GM12878 (cell line): ENCODE measurements at places on chromosomes 2 and 18. TPM values are rescaled to one million over a fixed set of nuclear protein-coding genes. Genes with fewer than 3 reads are reported as not detected.

DNA sequence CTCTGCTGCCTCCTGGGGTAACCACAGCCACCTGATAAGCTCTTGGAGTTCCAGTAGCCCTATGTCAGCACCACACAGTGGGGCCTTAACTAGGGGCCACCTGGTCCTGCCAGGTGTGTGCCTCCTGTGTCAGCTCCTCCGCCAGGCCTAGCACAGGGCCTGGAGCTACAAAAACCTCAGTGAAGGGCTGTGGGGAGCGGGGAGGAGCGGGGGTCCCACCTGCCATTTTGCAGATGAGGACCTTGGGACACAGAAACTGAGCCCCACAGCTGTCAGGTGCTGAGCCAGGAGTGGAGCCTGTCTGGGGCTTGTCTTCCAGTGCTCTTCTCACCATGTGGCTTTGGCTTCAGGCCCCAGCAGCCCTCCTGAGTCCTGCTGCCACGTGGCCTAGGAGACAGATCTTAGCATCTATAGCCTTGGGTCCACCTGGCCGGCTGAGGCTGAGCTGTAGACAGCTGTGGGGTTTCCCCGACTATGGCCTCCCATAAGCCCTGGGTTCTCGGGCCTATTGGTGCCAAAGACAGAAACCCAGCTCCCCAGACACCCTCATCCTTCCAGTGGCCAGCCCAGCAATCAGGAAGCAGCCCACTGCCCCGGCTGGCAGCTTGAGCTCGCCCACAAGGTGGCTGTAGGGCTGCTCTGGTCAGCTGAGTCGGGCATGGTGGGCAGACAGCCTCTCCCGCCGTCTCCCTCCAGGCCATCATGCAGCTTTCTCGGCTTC, 104.5 kb upstream of the MCFD2 start:
- no peak for DNase-seq
- H3K36me3 ChIP-seq, result peaks cover 14% of the 10 kb centered on the region; the same call in 1 of the 2 replicates
- H3K4me3 ChIP-seq, result no peak overlapping the region
- H3K27me3 ChIP-seq, result no peaks in the 10 kb centered on the region

Gene INPP5D
- 126 and 139 TPM in 2 replicates for total RNA-seq

- H3K27me3 ChIP-seq, result 0 out of 2 replicates have a peak, but pooled peaks cover 3% of the 10 kb centered on the region
- H3K36me3 ChIP-seq, result no peaks in the 10 kb centered on the region
- H3K4me3 ChIP-seq, result no peak overlapping the region
- no peak overlapping the region for H3K27ac ChIP-seq
- H3K4me1 ChIP-seq, result no peaks in the 10 kb centered on the region
These were observed 35.3 kb downstream of the MYO5B start for GRCh38 chr18:50159654-50160046.

DNA sequence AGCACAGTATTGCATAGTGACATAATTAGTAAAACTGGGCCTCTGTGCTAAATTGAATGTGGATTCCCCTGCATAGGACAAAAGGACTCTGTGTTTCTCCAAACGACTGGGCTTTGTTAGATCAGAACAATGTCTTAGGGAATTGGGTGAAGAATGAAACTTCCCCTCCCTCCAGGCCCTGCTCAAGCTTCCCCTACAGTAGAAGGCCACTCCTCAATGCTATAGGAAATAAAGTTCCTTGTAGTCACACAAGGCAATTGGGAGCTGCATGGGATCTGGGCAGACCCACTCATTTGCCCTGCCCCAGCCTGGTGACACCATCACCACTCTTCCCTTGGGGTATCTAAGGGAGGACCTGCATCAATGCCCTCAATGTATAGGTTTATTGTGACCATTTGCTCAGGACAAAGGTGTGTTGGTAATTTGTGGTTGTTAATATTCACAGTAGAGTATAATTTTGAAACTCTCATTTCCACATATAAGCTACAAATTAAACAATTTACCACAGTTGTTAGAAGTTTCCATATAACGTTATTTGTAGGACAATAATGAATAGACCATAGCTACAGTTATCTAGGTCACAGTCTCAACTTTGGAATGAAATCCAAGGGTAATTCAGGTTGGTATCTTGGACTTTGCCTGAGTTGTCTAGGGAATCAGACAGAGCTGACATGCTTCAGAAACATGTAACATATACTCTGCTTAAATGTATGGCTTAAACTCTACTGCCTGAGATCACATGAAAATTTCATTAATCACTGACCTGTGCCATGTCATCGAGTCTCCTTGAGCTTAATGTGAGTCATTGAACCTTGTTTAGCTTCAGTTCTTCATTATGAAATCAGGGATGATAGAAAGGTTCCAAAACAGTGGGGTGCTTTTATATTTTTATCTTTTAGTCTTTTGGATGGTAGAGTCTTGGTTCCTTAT, 64.8 kb upstream of the DARS1 start:
- no peak overlapping the region for H3K27ac ChIP-seq
- H3K4me1 ChIP-seq, result peaks cover 17% of the 10 kb centered on the region
- H3K36me3 ChIP-seq, result no peaks in the 10 kb centered on the region
- no peak overlapping the region for H3K4me3 ChIP-seq
- DNase-seq, result no peak

GRCh38 chr2:238238311-238238765, 1.5 kb downstream of the HES6 start:
- no peak for DNase-seq
- no peak overlapping the region for H3K27ac ChIP-seq
- no peak overlapping the region for H3K4me3 ChIP-seq
- no peaks in the 10 kb centered on the region; the same call in 1 of the 2 replicates for H3K27me3 ChIP-seq
- H3K36me3 ChIP-seq, result no peaks in the 10 kb centered on the region
- 0 out of 2 replicates have a peak, but pooled peaks cover 3% of the 10 kb centered on the region for H3K4me1 ChIP-seq

GRCh38 chr2:8475349-8476031, 206.4 kb upstream of the ID2 start:
- H3K27me3 ChIP-seq, result no peaks in the 10 kb centered on the region
- H3K27ac ChIP-seq, result peak overlapping the region; percentile 1; the same call in 1 of the 2 replicates
- H3K4me1 ChIP-seq, result peaks cover 66% of the 10 kb centered on the region
- DNase-seq, result peak; percentile 77
- no peaks in the 10 kb centered on the region; the same call in 1 of the 2 replicates for H3K36me3 ChIP-seq

Gene RSAD2
- 0.87 and 1.2 TPM in 2 replicates for total RNA-seq

DNA sequence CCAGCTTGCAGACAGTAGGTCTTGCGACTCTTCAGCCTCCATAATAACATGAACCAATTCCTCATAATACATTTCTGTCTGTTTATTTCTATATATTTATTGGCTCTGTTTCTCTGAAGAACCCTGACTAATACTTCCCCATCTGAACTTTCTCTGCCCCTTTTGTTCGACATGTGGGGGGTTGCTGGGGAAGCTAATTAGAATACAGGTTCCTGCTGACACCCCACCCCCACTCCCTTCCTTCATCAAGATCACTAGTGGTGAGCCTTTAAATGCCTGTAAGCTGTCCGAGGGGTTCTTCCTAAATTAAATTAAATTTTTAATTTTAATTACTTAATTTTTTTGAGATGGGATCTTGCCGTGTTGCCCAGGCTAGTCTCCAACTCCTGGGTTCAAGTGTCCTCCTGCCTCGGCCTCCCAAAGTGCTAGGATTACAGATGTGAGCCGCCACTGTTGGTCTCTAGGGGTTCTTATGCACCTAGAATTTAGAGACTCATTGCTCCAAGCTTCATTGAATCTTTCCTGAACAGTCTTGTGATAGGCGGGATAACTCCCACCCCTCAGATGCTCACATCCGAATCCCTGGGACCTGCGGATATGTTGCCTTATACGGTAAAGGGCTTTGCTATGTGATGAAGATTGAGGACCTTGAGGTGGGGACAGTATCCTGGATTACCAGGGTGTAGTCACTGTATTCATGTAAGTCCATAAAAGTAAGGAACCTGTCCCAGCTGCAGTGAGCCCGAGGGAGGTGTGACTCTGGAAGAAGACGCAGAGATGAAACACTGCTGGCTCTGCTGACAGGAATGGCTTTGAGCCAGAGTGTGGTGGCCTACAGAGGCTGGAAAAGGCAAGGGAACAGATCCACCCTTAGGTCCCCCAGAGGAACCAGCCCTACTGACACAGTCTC, 26.2 kb downstream of the HPCAL1 start:
- no peak overlapping the region for H3K27ac ChIP-seq
- H3K27me3 ChIP-seq, result no peaks in the 10 kb centered on the region
- peaks cover 27% of the 10 kb centered on the region for H3K4me1 ChIP-seq

DNA sequence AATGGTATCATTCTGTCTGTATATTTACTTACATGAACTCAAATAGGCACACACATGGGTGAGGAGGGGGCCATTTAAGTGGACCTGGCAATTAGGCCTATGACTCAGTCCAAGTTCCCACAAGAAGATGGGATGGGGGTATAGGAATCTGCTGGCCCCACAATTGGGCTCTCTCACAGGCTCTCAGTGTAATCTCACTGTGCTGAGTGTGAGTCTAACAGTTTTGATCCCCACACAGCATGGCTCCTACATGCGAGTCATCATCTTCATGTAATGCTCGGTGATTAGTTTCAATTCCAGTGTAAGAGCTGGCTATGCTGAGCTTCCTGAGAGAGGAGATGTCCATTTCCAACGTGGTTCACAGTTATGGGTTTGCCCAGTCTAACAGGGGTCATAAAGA, 114.0 kb downstream of the GATA6 start:
- no peaks in the 10 kb centered on the region for H3K27me3 ChIP-seq
- H3K4me1 ChIP-seq, result no peaks in the 10 kb centered on the region
- no peak for DNase-seq
- H3K27ac ChIP-seq, result no peak overlapping the region
- no peak overlapping the region for H3K4me3 ChIP-seq
- H3K36me3 ChIP-seq, result no peaks in the 10 kb centered on the region

Gene BUB1
- 73.9 and 77.1 TPM in 2 replicates for total RNA-seq

DNA sequence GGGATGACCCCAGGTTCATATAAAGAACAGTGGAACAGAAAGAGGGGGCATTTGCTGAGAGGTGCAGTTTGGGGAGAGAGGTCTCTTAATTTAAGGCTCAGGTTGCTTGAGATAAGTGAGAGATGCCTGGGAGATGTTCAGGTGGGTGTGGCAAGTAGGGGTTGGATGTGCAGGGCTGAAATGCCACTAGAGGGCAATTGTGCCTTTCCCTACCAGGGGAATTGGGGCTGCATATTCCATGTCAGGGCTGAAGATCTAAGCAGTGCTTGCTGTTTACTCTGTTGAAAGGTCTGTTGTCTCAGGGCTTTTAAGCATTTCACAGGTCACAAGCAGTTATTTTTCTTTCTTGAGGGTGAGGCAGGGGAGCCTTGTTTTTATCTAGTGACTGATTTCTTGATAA, 7.8 kb downstream of the CCDC85A start:
- H3K4me1 ChIP-seq, result no peaks in the 10 kb centered on the region
- H3K36me3 ChIP-seq, result no peaks in the 10 kb centered on the region
- H3K27me3 ChIP-seq, result no peaks in the 10 kb centered on the region; the same call in none of the 2 replicates

DNA sequence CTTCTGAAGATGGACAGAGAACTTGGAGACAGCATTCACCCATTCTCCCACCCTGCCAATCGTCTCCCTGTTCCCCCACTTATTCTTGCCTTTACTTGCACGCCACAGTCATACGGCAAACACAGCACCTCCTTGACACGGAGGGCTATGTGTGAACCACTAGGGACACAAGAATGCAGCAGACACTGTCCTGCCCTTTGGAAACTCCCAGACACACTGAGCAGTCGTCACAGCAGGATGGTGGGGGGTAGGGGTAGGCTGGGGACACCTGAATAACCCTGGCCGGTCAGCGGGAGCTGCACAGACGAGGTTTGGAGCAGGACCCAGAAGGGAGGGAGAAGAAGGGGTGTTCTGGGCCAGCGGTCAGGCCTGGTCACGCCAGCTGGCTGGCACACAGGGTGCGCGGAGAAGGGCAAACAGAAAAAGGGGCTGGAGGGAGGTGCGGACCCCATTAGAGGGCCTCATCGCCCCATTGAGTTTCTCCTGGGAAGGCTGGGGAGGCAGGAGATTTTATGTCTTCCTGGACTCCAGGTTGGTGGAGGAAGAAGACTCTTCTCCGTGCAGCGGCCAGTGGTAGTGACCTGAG, 40.0 kb upstream of the FOSL2 start:
- H3K4me1 ChIP-seq, result no peaks in the 10 kb centered on the region
- no peaks in the 10 kb centered on the region for H3K27me3 ChIP-seq
- H3K27ac ChIP-seq, result no peak overlapping the region
- no peak overlapping the region for H3K4me3 ChIP-seq

DNA sequence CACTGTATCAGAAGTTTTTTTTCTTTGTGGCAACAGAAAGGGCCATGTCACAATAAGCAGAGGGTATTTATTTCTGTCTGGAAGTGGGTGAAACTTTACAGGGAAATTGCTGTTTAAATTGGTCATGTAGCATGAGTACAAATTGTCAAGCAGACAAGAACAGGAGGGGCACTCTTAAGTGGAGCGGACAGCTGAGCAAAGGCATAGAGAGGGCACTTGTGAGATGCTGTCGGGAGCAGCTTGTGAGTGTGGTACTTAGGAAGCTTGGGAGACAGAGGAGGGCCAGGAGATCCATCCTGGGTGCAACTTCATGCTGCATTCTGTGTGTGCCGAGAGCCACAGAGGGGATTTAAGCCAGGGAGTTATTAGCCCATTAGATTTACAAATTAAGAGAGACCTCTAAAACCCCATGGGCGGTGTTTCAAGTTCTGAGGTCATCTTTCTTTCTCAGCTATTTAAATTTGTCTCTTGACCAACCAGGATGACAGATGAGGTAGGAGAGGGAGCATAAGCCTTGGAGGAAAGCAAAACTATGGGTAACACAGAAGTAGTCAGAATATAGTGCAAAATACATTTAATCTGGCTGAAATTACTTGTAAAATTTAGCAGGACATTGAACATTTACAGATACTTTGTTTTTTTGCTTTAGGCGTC, 30.4 kb downstream of the INPP4A start:
- H3K27ac ChIP-seq, result peak overlapping the region; percentile 88
- no peak for DNase-seq
- H3K4me1 ChIP-seq, result peaks cover 98% of the 10 kb centered on the region
- H3K4me3 ChIP-seq, result no peak overlapping the region
- H3K27me3 ChIP-seq, result no peaks in the 10 kb centered on the region; the same call in 1 of the 2 replicates
- peaks cover 8% of the 10 kb centered on the region; the same call in 1 of the 2 replicates for H3K36me3 ChIP-seq

- no peak overlapping the region for H3K27ac ChIP-seq
- no peak for DNase-seq
- H3K36me3 ChIP-seq, result no peaks in the 10 kb centered on the region
- no peaks in the 10 kb centered on the region for H3K27me3 ChIP-seq
- H3K4me1 ChIP-seq, result no peaks in the 10 kb centered on the region
- H3K4me3 ChIP-seq, result no peak overlapping the region
These were observed 30.4 kb downstream of the TMEM178A start for GRCh38 chr2:39696101-39696553.
